Activated T-helper 1 cell treated with anti-CD3 and anti-CD28 coated beads, Interleukin-2, amount 50 U/mL, for 16 hours (primary cell): ENCODE measurements at places on chromosomes 6 and 20.

- DNase-seq: no peak
Observed at GRCh38 chr6:27148404-27148795, 99.1 kb upstream of the PRSS16 start.

DNA sequence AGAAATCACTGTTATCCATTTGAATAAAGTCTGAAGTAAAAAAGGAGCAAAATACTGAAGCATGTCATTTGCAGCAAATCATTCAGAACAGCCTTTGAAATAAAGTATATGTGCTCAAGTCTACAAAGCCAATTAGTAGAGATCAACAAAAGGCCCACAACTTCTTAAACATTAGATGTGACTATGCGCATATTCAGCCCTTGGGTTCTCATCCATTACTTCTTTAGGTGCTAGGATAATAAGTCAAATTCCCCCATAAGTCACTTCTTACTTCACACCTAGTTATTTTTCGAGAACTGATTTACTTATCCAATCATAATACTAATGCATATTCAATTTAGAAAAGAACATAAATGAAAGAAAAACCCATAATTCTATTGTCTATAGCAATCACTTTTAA lies 31.0 kb downstream of the PHIP start:
- DNase-seq: no peak

DNA sequence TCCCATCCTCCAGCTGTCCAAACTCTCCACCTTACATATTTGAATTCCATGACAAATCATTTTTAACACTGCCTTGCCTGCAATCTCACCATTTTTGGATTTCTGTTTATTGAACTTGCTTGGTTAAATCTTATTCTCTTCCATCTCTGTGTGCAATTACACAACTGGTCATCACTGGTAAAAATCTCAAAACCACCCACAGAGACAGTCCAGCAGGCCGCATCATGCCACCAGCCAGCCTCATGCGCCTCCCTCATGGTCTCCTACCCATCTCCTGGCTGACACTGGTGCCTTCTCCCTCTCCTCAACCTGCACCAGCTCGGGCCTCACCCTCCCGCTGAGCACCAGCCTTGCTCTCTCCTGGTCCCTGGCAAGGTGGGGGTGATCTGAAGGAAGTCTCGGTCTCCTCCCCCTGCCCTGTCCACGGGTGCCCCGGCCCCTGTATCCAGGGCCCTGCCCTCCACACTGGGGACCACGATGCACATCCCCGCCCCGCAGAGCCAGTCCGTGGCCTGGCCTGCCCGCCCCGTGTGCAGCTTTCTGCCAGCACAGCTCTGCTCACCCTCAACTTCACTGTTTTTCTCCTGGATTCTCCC lies 92.0 kb downstream of the THBS2 start:
- DNase-seq: no peak

GRCh38 chr6:124223611-124224345 lies 420.1 kb downstream of the NKAIN2 start:
- no peak for DNase-seq

GRCh38 chr20:11170565-11170964 lies 496.8 kb upstream of the JAG1 start:
- no peak for DNase-seq

DNA sequence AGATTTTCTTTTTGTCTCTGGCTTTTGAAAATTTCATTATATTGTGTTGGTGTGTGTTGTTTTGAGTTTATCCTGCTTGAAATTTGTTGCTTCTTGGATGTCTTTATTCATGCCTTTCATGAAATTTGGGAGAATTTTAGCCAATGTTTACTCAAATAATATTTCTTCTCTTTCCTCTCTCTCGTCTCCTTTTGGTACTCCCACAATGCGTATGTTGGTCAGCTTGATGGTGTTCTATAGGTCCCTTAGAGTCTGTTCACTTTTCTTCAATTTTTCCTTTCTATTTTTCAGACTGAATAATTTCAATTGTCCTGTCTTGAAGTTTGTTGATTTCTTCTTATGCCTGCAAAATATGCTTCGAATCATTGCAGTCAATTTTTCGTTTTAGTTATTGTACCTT lies 39.6 kb downstream of the SCP2D1 start:
- no peak for DNase-seq

GRCh38 chr6:169019727-169020491 lies 233.7 kb downstream of the THBS2 start:
- no peak for DNase-seq

DNA sequence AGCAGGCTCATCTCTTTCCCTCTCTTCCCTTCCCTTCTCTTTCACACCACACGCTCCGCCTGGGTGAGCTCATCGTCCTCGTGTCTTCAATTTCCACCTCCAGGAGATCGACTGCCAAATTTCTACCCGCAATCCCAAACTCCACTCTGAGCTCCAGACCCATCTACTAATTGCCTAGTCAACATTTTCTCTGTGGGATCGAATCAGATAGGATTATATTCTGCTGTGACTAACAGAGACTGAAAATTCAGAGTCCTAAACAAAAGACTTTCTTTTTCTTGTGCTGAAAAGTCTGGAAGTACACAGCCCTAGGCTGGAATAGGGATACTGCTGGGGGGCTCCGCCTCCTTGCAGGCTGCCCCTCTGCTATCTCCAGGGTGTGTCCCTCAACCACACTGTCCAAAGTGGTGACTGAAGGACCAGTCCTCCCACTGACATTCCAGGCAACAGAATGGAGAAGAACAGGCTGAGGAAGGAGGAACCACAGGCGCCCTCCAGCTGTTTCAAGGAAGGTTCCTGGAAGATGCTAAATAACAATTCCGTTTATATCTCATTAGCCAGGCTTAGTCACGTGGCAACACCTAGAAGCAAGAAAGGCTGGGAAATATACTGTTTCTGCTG lies 5.0 kb upstream of the HSPA12B start:
- no peak for DNase-seq

DNA sequence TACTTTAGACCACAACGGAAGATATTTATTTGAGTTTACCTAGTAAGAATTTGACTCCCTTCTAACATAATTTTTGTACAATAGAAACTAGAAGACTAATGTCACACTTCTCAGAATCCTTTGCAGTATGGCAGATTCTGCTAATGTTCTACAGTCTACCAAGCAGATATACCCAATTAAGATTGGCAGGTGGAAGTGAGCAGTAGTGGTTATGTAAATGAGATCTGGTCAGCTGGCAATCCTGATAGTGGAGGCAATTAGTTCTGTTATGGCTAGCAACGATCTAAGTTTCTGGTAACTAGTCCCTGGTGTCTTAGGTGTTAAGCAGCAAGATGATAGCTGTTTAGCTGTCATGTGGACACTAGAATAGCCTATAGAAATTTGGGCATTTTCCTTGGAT lies 101.0 kb downstream of the CENPW start:
- DNase-seq: no peak

- DNase-seq: no peak
Observed at GRCh38 chr6:169274781-169275180, 21.1 kb upstream of the THBS2 start.

- DNase-seq: no peak
Observed at GRCh38 chr6:36095497-36096391, 34.6 kb upstream of the MAPK13 start.

DNA sequence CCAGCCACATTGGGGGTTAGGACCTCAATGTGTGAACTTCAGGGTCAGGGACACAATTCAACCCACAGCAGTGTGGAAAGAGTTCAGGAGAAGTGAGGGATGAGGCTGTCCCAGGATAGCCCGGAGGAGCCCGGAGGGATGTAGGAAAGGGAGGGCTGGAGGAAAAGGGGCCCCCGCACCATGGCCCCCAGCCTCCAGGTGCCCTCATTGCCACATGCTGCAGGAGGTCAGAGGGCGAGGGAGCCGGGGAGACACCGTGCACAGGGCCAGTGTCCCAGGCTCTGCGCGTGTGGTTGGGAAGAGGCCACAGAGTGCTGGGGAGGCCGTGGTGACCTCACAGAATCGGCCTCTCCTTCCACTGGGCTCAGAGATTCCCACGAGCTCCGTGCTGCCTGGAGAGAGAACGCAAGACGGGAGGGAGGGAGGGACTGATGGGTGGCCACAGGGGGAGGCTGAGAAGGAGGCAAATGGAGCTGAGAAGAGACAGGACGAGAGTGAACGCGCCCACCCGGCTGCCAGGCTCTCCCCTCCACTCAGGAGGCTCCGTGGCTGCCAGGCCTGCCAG lies 215.1 kb downstream of the DLL1 start:
- no peak for DNase-seq

GRCh38 chr6:143727035-143727434 lies 49.3 kb downstream of the PHACTR2 start:
- DNase-seq: no peak

DNA sequence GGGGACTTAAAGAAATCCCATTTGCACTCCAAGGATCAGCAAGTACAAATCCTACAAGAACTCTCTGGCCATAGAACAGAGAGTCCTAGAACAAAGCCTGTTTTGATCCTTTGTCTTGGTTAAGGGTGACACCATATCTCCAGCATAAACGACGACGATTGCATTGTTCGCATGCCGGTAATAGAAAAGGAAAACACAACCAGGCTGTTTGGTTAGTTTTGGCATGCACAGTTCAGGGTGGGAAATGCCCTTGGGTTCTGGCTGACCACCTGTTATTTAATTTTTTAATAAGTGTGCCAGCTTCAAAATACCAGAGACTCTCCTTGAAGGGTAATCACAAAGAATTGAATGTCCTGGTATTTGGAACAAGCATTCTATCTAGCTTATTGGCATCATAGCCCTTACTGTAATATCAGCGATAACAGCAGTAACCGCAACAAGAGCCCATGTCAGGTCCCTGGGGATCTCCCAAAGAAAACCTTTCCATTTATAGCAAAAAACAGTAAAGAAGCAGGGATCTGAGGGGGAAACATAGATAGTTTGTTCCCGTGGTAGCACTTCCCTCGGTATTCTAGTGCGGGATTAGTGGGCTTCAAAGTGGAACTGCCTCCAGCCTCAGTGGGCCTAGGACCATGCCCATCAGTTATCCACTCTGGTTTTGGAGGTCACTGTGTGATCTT lies 77.1 kb downstream of the TMEM170B start:
- DNase-seq: no peak

DNA sequence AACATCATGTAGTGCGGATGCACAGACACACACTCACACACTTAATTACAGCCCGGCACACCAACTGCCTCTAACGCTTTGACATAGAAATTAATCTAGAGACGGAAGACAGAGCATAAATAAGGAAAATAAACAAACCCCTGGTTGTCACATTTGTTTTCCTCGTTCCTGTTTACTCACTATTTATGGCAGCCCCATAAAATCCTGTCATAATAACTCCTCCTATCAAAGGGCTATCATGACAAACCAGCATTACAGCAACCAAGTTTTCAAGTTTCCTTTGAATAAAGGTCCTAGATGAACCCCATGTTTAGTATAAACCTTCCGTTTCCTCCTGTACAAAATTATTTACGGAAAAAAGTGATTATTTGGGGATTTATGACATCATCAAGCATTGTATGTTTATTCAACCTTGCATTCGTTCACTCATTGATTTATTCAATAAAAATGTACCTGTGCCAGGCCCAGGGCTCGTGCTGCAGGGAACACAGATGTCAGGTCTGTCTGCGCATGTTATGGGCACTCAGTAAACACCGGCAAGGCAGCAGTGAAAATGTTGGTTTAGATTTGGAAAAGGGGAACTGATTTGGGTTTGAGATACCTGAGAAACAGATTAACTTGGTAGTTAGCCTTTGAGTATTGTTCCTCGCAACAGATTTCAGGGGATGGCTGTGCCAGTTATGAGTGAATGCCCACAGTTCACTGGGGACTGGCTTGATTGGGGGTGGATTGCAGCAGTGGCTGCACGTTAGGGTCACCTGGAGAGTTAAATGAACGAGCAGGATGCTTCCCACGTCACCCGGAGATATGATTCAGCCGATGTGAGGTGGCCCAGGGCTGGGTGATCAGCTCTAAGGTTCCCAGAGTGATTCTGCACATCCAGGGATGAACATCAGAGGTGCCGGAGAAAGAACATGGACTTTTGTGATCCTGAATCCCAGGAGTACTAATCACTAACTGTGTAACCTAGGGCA lies 295.3 kb upstream of the FOXQ1 start:
- no peak for DNase-seq

DNA sequence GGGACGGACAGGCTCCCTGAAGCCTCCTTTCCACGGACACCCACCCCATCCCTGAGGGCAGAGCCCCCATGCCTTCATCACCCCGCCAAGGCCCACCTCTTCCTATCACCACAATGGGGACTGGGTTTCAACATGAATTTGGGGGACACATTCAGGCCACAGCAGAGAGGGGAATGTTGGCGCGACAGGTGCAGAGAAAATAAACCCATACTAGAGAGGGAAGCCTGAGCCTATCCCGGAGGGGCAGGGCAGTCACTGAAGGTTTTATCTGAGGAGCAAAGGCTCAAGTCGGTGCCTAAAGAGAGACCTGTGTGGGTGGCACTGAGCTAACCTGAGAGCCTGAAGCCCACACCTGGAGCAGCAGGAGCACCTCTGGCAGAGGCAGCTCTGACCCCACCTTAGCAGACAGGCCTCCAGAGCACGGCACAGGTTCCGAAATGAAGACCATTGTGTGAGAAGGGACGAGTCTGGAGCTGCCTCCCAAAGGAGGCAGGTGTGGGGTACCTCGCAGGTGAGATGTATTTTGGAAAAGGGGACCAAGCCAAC lies 180.6 kb upstream of the PDE10A start:
- no peak for DNase-seq

DNA sequence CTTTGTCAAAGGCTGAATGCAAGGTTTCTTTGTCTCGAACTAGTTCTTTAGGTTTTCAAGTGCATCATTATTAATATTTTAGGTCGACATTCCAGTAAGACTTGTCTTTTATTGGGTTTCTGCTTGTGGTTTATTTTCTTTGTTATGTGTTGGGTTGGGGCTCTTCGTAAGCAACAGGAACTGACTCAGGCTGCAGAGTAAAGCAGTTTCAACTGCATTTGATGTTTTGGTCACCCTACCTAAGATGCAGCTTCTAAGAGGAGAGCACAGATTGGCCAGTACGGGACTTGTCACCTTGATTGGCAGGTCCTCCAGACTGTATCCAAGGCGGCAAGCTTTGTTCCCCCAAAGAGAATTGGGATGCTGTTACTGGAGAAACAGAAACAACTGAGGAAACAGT lies 149.5 kb upstream of the SULF2 start:
- no peak for DNase-seq

DNA sequence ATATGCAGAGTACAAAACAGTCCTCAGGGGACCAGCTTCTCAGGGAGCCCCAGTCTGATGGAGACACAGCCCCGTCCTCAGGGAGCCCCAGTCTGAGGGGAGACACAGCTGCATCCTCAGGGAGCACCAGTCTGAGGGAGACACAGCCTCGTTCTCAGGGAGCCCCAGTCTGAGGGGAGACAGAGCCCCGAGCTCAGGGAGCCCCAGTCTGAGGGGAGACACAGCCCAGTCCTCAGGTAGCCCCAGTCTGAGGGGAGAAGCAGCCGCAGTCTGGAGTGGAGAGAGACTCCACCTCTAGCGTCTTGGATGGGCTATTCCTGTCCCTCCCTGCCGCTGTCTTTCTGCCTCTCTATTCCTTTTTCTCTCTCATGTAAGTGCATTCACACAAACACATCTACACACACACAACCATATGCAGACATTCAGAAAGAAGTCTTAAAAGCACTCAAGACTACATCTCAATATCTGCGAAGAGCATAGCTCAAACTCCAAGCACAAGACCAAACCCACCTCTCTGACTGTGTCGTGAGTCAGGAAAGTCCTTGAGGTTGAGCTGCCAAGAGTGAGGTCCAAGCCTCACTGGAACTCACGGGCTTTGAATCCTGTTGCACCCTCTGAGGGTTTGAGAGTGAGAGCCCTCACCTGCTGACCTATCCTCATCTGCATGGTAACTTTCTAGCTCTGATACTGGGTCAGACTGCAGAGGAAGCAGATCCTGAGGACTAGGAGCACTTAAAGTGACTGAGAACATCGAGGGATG lies 53.1 kb upstream of the SAYSD1 start:
- DNase-seq: no peak
